AG20443 (cell line): ENCODE measurements at places on chromosomes 3 and 15.

DNA sequence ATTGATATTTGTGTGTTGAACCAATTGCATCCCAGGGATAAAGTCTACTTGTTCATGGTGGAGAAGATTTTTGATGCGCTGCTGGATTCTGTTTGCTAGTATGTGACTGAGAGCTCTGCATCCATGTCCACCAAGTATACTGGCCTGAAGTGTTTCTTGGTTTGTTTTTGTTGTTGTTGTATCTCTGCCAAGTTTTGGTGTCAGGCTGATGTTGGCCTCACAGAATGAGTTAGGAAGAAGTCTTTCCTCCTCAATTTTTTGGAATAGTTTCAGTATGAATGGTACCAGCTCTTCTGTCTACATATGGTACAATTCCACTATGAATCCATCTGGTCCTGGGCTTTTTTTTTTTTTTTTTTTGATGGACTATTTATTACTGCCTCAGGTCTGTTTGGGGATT, 50.9 kb upstream of the OSTN start:
- no peak for DNase-seq

DNA sequence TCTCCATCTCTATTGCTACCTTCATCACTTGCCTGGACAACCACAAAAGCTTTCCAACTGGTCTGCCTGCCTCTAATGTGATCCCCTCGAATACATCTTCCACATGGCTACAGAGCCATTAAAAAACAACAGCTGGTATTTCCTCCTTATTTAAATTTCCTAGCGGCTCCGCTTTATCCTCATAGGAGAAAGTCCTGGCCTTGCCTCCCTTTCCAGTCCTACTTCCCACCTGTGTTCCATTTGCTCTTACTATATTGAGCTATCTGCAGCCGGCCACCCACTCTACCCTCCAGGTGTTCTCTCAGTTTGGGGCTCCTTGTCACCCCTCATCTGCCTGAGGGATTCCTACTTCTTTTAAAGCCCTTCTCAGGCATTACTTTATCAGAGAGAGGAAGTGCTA, 49.7 kb upstream of the TSPAN3 start:
- DNase-seq: no peak

GRCh38 chr3:15339001-15339400, 6.6 kb upstream of the SH3BP5 start:
- DNase-seq: no peak

- DNase-seq: no peak
Observed at GRCh38 chr3:59654480-59655417, 604.9 kb upstream of the CFAP20DC start.

DNA sequence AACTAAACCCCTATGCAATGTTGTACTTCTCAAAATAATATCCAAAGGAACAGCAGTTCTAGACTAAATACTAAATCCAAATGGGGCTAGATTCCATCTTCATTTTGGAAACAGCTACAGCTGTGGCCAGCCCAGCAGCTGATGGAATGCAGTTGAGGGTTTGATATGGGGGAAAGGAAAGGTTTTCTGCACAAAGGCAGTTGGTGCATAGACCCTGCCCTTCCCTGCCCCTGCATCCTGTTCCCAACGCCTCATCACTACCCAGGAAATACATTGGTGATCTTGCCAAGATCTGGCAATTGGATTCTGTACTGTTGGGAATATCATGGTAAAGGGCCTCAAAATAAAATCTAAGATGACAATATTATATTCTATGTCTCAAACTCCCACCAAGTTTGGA, 43.9 kb downstream of the DTWD1 start:
- no peak for DNase-seq

DNA sequence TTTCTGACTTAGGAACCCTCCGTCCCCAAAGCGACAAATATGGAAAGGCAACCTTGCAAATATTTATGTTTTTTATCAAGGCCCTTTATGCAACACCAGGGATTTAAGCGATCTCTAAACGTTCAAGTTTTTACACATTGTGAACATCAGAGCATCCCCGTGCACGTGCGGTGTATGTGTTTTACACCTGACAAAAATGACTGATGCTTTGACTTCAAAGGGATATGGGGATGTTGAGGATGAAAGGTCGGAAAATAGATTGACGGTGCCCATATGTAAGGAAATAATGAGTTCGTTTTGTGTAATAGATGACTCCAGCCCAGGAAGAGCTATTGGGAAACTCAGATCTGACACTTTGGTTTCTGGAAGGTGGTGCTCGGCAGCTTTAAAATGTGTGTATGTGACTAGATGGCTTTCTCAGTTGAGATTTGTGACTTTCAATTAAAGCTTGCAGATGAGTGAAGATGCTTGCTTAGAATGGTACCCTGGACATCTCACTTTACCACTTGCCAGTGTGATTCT, 866 bp downstream of the SLC49A4 start:
- no peak for DNase-seq
